ENCODE measurements at places on chromosomes 13 and 19.

DNA sequence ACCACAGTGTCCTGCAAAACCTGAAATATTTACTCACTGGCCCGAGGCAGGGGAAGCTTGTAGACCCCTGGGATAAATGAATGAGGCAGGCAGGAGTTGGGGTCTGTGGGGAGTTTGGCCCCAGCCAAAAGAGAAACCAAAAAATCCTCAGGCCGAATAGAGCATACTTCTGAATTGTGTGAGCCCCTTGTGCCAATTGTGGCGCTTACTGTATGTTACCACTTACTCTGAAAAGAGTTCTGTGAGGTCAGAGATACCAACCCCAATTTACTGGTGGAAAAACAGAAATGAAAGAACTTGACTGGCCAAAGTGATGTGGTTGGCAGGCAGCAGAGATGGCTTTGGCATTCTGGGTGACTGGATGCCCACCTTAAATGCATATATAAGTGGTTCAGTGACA is 6.9 kb downstream of the CARM1 start:
- no peak for DNase-seq

- peak; percentile 45 for DNase-seq
Observed at GRCh38 chr19:46732966-46733689, 12.7 kb upstream of the FKRP start.

- peak; percentile 3 for DNase-seq
Observed at GRCh38 chr19:11821474-11822109, 7.5 kb downstream of the ZNF440 start.

DNA sequence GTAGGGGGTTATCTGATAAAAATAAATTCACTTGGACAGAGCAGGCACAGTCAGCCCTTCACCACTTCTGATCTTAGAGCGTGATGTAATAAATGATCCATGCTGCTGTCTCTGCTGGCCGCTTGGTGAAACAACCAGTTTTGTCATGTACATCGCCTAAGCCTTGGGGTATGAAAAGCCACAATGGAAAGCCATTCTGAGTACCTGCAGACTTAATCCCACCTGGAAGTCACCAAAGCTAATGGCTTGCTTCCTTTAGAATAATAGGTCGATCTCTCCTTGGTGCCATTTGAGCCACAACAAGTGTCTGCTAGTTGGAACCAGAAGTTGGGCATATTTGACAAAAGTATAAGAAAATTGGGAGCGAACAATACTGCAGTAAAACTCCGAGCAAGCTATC is 1649.7 kb upstream of the SPRY2 start:
- no peak for DNase-seq

DNA sequence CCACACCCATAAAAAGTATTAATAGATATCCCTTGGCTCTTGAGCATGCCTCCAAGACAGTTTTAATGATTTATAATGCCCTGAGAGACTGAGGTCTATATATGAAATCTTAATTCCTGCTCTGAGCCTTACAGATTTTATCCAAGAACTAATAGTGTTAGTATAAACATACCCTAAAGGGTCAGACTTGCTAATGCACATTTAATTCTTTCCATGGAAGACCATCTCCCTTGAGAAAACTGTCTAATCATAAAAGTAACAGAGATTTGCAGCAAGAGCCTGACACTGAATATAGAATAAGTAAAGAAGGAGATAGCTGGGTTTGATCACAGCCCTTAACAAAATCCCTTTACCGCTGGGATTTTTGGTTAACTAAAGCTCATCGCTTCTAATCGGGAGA is 650.8 kb upstream of the KLF12 start:
- no peak for DNase-seq

DNA sequence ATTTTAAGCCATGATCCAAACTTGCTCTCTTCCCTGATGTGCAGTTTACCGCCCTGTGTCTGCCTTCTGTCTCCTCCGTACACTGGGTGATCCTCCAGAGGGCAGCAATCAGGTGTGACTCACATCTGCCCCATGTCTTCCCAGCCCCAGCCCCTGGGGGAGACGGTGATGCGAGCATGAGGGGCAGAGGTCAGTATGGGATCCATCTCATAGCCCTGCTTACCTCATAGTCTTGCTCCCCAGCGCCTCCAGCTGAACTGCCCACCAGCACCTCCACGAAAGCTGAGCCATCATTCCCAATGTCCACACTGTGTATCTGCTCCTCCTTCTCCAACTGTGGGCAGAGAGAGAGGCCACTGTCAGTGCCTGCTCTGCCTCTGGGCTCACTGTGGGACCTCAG is 14.6 kb downstream of the XRCC1 start:
- peak; percentile 12 for DNase-seq

GRCh38 chr13:40060296-40061007 is 405.0 kb downstream of the COG6 start:
- DNase-seq, result peak; percentile 80

DNA sequence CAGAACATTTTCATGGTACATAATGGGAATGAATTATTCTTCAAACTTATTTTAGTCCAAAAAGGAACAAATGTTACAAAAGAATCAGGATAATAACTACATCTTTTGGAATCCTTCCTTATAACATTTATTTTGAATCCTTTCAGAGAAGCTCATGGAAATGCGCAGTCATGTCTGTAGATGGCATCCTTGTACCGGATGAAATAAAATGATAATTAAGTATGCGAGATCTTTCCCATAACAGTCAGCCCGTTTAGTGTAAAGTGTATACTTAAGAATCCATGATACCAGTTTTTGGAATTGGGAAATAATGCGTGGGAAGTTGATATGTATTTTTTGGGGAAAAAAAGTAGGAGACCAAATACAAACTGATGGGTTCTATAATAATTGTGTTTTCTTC is 418.8 kb downstream of the GPC5 start:
- DNase-seq, result peak; percentile 3

DNA sequence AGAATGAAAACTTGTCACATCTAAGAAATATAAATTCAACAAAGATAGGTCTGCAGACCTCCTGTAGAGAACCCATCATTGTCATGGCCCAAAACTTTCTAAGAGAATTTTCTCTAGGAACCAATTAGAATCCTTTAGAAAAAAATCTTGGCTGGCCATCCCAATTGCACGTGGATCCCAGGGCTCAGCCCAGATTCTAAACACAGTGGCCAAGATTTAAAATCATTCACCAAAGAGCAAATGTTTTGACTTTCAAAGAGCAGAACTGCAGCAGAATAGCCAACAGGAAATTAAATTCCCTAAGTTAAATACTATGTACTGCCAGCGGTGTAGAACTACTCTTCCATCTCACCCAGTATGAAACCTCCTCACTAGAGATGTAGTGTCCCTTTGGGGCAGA is 21.3 kb downstream of the IPO5 start:
- no peak for DNase-seq

- peak; percentile 9 for DNase-seq
Observed at GRCh38 chr13:24272452-24273161, 36.8 kb upstream of the C1QTNF9 start.

DNA sequence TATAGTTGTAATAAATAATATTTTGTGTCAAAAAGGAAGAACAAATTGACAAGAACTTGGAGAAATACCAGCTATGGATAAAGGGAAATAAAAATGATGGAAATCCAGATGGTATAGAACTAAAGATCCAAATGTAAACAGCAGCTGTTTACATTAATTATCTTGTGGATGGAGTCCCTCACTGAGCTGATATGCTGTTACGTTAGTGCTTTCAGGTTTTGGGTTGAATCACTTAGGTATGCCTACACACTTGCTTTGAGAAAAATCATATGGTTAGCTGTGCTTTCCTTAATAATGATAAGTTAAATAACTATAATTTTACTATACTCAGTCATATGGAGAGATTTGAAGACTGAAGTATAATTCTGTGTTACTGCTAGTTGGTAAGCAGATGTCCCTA is 27.7 kb downstream of the WASF3 start:
- no peak for DNase-seq

DNA sequence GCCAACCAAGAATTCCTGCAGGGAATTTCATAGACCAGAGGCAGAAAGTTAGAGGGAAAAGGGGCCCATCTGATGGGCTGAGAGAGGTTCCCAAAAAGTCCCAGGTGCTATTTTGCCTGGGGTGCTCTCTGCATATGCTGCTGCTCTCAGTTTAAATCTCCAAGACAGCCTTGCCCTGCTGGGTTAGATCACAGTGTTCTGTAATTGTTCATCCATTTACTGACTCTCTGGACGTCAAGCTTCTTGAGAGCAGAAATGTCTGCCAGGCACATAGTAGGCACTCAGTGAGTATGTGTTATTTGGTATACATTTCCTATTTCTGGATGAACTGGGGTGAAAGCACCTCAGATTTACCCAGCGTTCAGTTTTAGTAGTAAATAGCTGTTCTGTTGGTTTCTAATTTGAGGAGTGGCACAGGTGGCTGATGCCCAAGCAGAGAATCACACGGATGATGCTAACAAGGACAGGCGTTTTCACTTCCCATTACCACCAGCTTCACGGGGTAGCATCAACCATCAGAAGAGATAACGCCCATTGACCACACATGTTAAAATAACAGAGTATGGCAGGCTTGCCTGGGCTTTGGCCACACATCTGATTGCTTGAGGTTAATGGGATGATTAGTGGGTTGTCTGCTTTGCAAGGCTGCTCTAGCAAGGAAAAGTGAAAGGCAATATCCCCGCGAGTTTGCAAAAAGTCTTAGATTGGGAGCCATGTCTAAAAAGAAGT is 161.1 kb downstream of the SLC7A1 start:
- no peak for DNase-seq
